ENCODE measurements at places on chromosomes 16 and 17.

- DNase-seq: no peak
Observed at GRCh38 chr16:29232811-29233704, 173.5 kb downstream of the NPIPB11 start.

GRCh38 chr16:3145660-3146059, 10.8 kb downstream of the ZNF213 start:
- no peak for DNase-seq

GRCh38 chr16:67509016-67509415, 19.6 kb upstream of the RIPOR1 start:
- no peak for DNase-seq

- DNase-seq: peak; percentile 69
Observed at GRCh38 chr17:75753514-75754377, 11.2 kb downstream of the GALK1 start.

DNA sequence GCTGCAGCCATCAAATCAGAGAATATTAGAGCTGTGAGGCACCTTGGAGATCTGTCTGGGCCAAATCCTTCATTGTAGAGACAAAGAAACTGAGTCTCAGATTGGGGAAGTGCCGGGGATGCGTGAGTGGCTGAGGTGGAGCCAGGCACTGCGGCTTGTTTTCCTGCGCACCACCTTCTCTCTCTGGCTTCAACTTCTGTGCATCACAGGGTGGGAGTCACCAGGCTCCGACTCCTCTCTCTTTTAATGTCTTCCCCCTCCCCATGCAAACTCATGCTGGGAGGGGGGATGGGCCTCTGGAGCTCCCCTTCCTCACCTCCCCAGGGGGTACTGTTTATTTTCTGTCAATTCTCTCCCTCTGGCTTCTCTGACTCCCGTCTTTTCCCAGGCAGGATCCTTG, 8.7 kb upstream of the ETV4 start:
- no peak for DNase-seq

DNA sequence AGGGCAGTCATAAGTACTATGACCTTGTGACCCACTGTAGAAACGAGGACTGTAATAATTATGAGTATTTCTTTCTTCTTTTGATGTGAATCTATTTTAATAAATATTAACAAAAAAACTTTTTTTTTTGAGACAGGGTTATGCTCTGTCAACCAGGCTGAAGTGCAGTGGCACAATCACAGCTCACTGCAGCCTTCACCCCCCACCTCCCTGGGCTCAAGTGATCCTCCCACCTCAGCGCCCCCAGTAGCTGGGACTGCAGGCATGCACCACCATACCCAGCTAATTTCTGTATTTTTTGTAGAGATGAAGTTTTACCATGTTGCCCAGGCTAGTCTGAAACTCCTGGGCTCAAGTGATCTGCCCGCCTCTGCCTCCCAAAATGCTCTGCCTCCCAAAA, 32.6 kb downstream of the SCPEP1 start:
- no peak for DNase-seq

DNA sequence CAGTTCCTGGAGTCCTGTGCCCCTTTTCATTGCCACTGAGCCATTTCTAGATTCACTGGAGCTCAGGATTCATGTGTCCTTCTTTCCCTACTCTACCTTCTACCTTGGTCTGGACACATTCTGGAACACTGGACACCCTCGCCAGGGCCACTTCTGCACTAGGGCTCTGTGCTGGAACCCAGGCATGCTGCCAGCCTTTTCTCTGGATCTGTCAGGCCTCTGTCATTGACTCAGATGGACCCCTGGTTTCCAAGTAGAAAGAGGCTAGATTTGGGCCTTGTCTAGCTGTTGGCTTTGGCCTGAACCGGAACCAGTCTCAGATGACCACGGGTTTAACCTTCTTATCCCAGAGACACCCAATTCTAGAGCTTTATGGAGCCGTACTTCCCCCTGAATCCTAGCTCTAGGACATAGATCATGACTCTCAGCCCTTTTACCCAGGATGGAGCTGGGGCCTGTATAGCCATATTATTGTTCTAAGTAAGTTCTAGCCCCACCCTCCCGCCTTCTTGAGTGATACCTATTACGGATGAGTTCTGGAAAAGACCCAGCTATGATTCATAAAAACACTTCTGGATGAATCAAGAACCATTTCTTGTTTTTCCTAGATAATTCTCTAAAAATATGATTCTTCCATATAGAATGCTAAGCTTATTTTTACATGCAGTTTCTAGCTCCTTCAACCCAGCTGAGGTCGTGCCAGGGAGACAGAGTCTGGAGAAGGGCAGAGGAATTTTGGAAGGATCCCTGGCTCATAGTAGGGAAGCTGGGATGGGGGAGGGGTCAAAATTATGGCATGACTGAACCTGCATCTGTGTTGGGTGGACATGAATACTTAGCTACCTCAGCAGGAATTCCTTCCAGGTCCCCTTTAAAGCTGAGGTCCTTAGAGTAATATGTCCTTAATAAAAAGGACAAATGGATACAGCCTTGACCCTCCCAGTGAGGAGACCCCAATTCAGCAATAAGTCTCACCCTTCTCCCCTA, 1.1 kb upstream of the CHRNB1 start:
- DNase-seq: no peak

- no peak for DNase-seq
Observed at GRCh38 chr17:81891303-81891552, 158 bp downstream of the ALYREF start.

DNA sequence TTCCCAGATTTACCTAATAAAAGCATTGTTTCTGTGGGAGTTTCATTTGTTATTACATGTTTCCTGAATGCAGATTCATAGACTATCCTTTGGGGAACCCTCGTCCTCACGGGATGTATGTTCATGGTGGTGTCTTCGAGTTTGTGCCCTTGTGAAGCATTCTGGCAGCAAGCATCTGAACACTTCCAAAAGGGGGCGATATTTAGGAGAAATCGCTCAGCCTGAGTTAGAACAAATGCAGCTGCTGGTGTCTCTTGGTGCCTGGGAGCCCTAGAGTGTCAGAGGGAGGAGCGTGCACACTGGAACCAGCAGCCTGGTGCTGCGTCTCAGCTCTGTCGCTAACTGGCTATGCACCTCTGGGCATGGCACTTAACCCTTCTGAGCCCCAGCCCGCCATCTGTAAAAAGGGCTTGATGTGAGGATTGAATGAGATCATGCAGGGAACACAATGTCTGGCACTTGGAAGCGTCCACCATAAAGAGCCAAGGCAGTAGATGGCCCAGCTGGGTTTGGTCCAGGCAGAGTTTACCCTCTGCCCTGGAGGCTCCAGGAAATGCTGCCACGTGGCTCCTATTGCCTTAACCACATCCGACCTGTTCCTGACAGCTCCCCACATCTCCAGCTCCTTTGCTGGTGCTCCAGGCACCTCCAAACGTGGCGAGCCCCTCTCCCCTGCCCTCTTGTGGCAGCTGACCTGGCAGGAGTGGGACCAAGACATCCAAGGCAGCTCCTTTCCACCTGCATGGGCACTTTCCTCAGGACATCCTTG, 25.0 kb upstream of the C16orf78 start:
- no peak for DNase-seq

DNA sequence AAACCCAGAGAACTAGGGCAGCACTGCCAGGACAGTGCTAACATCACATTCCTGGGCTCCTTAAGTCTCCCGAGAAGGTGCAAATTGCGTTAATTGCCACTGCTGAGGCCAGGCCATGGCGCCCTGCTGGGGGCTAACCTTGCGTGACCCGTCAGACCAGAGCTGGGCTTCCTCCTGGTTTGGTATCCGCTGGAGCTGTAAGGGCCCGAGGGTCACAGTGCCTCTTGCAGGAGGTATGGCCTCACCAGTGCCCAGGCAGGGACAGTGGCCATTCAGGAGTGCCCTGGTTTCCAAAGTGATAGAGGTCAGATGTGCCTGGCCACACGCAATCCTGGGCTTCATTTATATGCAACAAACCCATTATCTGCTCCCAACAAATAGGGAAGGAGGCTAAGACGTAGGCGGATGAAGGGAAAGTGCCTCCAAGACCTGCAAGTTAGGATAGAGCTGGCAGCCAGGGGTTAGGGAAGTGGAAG, 17.7 kb upstream of the ADCY9 start:
- no peak for DNase-seq
